H4 (cell line): ENCODE measurements at places on chromosomes 16 and 17. TPM values are rescaled to one million over a fixed set of nuclear protein-coding genes. Genes with fewer than 3 reads are reported as not detected.

GRCh38 chr17:6471531-6472465 is 27.5 kb downstream of the PIMREG start:
- DNase-seq, result peak; percentile 68

DNA sequence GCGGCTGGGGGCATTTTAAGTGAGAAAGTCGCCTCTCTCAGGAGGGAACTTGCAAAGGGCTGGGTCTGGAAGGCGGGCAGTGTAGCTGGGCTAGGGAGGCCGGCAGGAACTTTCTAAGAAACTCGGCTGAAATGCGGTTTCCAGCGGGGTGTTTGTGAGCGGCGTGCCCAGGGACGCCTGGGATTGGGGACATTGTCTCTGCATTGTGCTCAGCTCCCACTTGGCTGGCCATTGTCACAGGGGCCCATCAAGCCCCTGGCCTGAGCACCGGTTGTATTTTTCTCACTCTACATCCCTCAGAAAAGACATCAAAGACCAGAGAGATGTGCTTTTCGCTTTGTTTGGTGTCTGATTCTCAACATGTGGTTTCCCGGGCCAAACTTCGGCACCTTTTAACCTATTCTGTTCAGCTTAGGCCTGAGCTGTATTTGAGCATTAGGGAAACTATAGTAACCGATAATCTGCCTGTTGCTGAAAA is 291.1 kb upstream of the IRX3 start:
- no peak for DNase-seq

DNA sequence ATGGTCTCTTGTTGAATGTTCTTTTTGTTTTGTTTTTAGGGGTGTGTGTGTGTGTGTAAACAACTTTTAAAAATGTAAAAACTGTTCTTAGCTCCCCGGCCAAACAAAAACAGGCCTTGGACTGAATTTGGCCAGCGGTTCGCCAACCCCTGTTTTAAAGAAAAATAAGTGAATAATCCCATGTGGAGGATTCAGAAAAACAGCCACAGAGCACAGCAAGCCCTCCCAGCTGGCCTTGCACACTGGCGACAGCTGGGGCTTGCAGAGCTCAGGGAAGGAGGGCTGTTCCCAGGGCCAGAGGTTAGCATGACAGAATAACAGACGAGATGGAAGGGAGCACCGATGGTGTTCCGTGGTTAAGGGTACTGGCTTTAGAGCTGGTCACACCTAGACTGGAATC is 39.0 kb downstream of the EMP2 start:
- DNase-seq, result no peak

DNA sequence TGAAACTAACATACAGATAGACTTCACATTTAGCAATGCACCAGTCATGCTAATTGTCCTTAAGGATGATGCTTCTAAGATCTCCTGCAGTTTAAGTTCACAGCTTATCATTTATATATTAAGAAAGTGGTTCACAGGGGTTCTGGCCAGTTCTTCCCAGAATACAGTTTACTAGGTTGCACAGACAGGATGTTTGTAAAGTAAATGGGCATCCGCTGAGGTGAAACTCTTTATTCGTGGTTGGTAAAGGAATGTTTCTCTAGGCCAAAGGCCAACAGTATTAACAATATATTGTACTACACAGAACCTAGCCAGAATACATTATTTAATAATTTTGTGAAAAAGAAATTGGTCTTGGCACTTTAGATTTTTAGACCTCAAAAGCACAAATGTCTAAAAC is 1427.3 kb downstream of the CDH8 start:
- DNase-seq, result peak; percentile 5

- no peak for DNase-seq
These were observed 4.1 kb upstream of the FAAP100 start for GRCh38 chr17:81556175-81556691.

ELOB gene
- 495 and 562 TPM in 2 replicates for total RNA-seq

ACLY gene
- 98.9 and 101 TPM in 2 replicates for total RNA-seq

KRT39 gene
- 0.18 TPM in 1 of 2 replicates, not detected in the other for total RNA-seq
